ENCODE measurements at places on chromosomes 1 and 21. TPM values are rescaled to one million over a fixed set of nuclear protein-coding genes. Genes with fewer than 3 reads are reported as not detected.

GRCh38 chr1:169508432-169509338 is 22.9 kb upstream of the SLC19A2 start:
- no peaks in the 10 kb centered on the region for H3K4me1 ChIP-seq
- DNase-seq: no peak
- H3K27ac ChIP-seq: no peak overlapping the region
- H3K36me3 ChIP-seq: no peaks in the 10 kb centered on the region
- no peak overlapping the region for H3K4me3 ChIP-seq

DNA sequence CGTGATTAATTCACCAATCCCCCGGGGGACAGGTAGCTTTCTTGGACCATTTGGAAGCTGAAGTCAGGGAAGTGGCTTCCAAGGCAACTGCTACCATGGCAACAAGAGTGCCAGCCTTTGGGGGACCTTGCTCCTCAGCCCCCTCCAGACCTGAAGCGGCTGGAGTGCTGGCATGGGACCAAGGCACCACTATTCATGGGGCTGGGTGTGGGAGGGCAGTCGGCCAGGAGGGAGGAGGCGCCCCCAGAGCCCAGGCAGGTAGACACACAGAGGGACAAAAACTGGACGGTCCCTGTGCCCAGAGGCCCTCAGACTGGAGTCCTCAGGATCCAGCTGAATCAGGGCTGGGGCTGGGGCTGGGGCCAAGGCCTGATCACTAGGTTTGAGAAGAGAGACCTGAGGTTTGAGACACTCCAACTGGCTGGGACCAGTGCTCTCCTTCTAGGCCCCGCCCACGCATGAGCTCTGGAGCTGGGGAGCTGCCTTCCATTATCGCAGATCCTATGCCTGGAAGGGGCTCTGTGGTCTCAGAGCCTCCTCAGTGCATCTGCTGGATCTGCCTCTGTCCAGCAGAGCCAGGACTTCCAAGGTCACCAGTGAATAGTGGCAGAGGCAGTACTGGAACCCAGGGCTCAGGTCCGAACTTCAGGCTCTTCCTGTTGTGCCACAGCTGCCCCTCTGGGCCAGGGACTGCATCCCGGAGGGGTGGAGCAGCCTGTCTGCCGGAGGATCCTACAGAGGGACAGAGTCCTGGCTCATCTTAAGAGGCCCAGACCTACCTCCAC is 3.3 kb upstream of the KNCN start:
- no peaks in the 10 kb centered on the region for H3K4me1 ChIP-seq
- no peak overlapping the region for H3K4me3 ChIP-seq
- no peak overlapping the region for H3K27ac ChIP-seq
- H3K27me3 ChIP-seq: peaks cover 8% of the 10 kb centered on the region
- no peaks in the 10 kb centered on the region for H3K36me3 ChIP-seq
- no peak for DNase-seq

DNA sequence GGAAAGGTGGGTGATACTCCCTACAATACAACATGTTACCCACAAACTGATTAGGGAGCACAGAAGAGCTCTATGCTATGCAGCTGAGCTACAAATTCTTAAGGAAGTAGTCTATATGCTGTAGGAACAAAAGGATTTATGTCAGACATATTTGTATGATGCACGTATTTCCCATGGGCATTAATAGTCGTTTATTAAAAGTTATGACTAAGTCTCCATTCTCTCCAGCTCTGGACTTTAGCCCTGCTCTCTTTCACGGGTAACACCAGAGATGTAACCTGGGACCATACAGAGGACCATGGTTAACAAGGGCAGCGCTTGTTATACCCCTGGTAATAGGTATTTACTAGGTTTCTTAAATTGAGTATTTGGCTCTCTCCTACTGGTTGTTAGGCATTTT is 168.2 kb upstream of the C1orf105 start:
- no peak overlapping the region for H3K4me3 ChIP-seq
- no peak overlapping the region for H3K27ac ChIP-seq
- peaks cover 17% of the 10 kb centered on the region for H3K4me1 ChIP-seq
- H3K27me3 ChIP-seq: no peaks in the 10 kb centered on the region

- no peak overlapping the region for H3K4me3 ChIP-seq
- H3K36me3 ChIP-seq: no peaks in the 10 kb centered on the region
- no peak for DNase-seq
- no peak overlapping the region for H3K27ac ChIP-seq
- no peaks in the 10 kb centered on the region for H3K27me3 ChIP-seq
Measured at GRCh38 chr1:21284206-21285054, 5.8 kb downstream of the ECE1 start.

GRCh38 chr1:209704584-209704983 is at the start of gene HSD11B1:
TSS of gene HSD11B1 (plus strand) at chr1:209704846. CDS start at chr1:209704943, 97 bp downstream.
- peaks cover 15% of the 10 kb centered on the region for H3K27me3 ChIP-seq
- no peaks in the 10 kb centered on the region for H3K36me3 ChIP-seq
- no peak within 1 kb of the TSS for H3K27ac ChIP-seq
- DNase-seq: peak; percentile 6
- H3K4me1 ChIP-seq: no peaks in the 10 kb centered on the region

DNA sequence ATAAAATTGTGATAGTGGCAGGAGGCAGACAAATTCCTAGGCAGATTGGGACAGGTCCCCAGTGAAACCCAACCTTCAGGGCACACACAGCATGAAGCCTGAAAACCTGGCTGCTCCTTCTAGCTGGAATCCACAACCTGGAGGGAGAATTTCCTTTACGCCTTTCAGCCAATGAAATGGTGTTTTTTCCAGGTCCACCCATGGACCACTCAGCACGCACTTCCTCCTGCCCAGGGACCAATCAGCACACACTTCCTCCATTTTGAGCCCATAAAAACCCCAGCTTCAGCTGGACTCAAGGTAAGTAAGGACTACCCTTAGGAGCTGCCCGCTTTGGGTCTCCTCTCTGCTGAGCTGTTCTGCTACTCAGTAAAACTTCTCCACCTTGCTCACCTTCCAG is 120.1 kb downstream of the AKT3 start:
- H3K27me3 ChIP-seq: no peaks in the 10 kb centered on the region
- H3K4me3 ChIP-seq: no peak overlapping the region
- no peak for DNase-seq
- H3K27ac ChIP-seq: no peak overlapping the region
- H3K4me1 ChIP-seq: peaks cover 2% of the 10 kb centered on the region

DNA sequence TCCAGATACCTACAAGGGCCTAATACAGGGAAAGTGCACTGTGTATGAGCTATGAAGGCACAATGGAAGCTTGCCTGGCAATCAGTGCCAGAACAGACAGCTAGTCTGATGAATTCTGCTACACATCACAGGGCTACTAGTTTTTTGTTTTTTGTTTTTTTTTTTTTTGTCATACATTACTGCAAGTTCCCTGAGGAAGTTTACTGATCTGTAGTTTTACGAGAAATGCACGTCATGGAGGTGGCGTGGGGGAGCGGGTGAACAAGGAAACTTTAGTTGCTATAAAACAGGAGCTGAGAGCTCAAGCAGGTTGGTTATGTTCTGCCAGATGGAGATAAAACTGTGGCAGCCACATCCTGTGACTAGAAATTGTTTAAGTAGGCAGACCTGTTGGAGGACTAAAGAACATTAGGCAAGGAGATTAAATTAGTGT is 17.7 kb downstream of the PTPRC start:
- H3K4me3 ChIP-seq: no peak overlapping the region
- no peaks in the 10 kb centered on the region for H3K27me3 ChIP-seq
- peak overlapping the region; percentile 19 for H3K27ac ChIP-seq
- no peak for DNase-seq

DNA sequence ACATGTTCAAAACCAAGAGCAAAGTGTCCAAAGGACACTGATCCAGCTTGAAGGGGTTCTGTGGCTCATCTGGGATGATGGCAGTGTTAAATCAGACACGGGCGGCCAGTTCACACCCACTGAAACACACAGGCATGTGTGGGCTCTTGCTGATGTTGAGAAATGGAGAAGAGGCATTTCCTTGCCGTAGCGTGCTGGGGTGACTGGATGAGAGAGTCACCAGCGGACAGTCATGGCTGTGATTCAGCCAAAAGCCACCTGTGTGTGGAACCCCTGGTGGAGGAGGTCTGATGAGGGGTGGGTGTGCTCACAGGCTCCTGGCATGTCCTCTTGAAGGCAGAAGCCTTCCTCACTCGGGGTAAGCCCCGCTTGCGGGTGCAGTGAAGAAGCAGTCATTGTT is 7.2 kb downstream of the C1orf35 start:
- H3K36me3 ChIP-seq: peaks cover 19% of the 10 kb centered on the region
- no peak overlapping the region for H3K27ac ChIP-seq
- no peaks in the 10 kb centered on the region for H3K27me3 ChIP-seq
- DNase-seq: no peak
- no peak overlapping the region for H3K4me3 ChIP-seq

DNA sequence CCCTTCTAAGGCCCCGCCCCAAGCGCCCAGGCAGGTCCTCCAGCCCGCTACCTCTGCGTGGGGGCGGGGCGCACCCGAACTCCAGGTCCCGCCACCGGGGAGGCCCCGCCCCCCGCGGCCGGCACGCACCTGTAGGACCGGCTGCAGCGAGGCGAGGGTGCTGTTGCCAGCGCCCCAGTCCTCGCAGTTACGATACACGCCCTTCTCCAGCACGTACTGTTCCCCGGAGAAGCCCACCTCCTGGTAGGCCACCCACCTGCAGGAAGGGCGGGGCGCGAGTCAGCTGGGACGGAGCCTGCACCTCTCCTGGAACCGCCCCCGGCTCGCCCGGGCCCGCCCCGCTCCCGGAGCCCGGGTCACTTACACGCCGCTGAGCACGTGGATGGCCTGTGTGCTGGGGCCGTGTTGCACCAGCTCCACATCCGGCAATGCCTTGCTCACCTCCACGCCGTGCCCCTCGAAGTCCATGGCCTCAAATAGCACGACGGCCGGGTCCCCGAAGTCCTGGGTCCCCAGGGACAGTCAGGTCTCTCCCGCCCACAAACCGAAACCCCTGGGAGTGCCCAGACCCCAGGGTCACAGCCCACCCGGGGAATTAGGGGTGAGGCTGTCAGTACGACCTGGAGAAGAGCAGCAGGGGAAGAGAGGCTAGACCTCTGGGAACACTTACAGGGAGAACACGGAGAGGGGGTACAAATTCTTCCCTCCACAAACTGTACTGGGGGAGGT is 17.3 kb downstream of the CRYBG2 start:
- peaks cover 5% of the 10 kb centered on the region for H3K27me3 ChIP-seq
- no peak for DNase-seq
- H3K36me3 ChIP-seq: no peaks in the 10 kb centered on the region

- H3K27me3 ChIP-seq: no peaks in the 10 kb centered on the region
- no peaks in the 10 kb centered on the region for H3K36me3 ChIP-seq
- no peak overlapping the region for H3K4me3 ChIP-seq
- no peak overlapping the region for H3K27ac ChIP-seq
- no peak for DNase-seq
Measured at GRCh38 chr1:69230208-69230607, 337.5 kb upstream of the LRRC7 start.

GRCh38 chr21:37006486-37007291 is at the start of gene RIPPLY3:
TSS of gene RIPPLY3 (plus strand) at chr21:37006702. CDS start at chr21:37006773, 71 bp downstream.
- H3K27ac ChIP-seq: no peak within 1 kb of the TSS
- no peaks in the 10 kb centered on the region for H3K4me1 ChIP-seq
- no peaks in the 10 kb centered on the region for H3K36me3 ChIP-seq
- peak; percentile 19 for DNase-seq

DNA sequence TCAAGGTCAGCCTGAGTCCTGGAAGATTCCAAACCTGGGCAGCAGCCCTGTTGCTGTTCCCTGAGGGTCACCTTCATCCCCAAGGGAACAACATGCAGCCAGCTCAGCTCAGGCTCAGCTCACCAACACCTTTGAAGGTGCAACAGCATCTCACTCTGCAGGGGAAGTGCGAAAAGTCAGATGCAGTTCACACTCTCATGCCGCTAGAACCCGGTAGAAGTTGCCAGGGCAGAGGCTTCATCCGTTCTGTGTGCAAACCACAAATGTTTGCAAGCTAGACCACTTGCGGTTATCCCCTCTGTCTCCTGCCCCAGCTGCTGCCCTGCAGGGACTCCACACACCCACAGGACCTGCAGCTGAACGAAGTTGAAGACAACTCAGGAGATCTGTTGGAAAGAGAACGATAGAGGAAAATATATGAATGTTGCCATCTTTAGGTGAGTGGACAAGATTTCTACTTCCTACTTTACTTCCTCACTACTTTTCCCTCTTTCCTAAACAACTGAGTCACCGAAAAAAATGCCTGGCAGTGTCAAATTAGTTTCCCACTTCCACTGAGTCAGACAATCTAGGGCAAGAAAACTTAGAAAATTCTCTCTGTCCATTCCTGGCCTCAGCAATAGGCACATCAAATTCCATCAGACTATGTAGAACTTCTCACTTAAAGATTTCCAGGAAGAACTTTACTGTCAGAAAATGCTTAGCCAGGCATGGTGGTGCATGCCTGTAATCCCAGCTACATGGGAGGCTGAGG is 1.8 kb upstream of the FCRL6 start:
- no peak overlapping the region for H3K4me3 ChIP-seq
- peaks cover 15% of the 10 kb centered on the region for H3K27me3 ChIP-seq
- no peaks in the 10 kb centered on the region for H3K36me3 ChIP-seq
- no peak overlapping the region for H3K27ac ChIP-seq
- no peak for DNase-seq

- peaks cover 29% of the 10 kb centered on the region for H3K27me3 ChIP-seq
- H3K4me3 ChIP-seq: no peak overlapping the region
- no peaks in the 10 kb centered on the region for H3K36me3 ChIP-seq
- H3K4me1 ChIP-seq: no peaks in the 10 kb centered on the region
- no peak for DNase-seq
- H3K27ac ChIP-seq: no peak overlapping the region
Measured at GRCh38 chr1:110300412-110301085, 38.6 kb upstream of the RBM15 start.

DNA sequence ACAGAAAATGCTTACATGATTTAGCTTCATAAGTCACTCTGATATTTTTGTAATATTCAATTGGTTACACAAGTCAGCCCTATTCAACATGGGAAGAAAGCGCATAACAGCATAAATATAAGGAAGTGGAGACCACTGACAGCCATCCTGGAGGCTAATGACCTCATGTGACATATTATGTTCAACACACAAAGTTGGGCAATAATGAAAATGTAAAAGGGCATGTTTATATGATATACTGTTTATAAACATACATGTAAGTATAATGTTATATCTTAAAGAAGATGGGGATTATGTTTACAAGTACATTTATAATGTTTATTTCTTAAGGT is 30.2 kb downstream of the EVI5 start:
- no peak for DNase-seq
- no peaks in the 10 kb centered on the region for H3K36me3 ChIP-seq
- H3K4me1 ChIP-seq: peaks cover 27% of the 10 kb centered on the region
- no peak overlapping the region for H3K27ac ChIP-seq
- H3K4me3 ChIP-seq: no peak overlapping the region

GRCh38 chr1:44970317-44970716 is 16.1 kb downstream of the EIF2B3 start:
- H3K36me3 ChIP-seq: no peaks in the 10 kb centered on the region
- no peaks in the 10 kb centered on the region for H3K27me3 ChIP-seq
- DNase-seq: peak; percentile 83
- peaks cover 20% of the 10 kb centered on the region for H3K4me1 ChIP-seq
- peak overlapping the region; percentile 32 for H3K27ac ChIP-seq

GRCh38 chr1:40183055-40183710 is 22.0 kb downstream of the RLF start:
- peak; percentile 27 for DNase-seq
- no peaks in the 10 kb centered on the region for H3K36me3 ChIP-seq
- no peak overlapping the region for H3K27ac ChIP-seq
- H3K4me3 ChIP-seq: no peak overlapping the region
- H3K27me3 ChIP-seq: no peaks in the 10 kb centered on the region

The TTC22 gene
- not detected for total RNA-seq

The LINGO4 gene
- not detected for total RNA-seq

The PADI2 gene
- 0.48 TPM for total RNA-seq

The KIRREL1 gene
- 231 TPM for total RNA-seq

The BRINP3 gene
- not detected for total RNA-seq

The TAL1 gene
- 0.17 TPM for total RNA-seq

The LCE3E gene
- not detected for total RNA-seq

The SLC5A9 gene
- not detected for total RNA-seq

The HSF2BP gene
- 3.2 TPM for total RNA-seq

The ETNK2 gene
- 9.7 TPM for total RNA-seq

The ZBTB8B gene
- 0.12 TPM for total RNA-seq

The FAM72B gene
- 2.9 TPM for total RNA-seq

The GPR157 gene
- total RNA-seq: 5.4 TPM

The TSACC gene
- 1.2 TPM for total RNA-seq

The TEDDM1 gene
- total RNA-seq: not detected

All from astrocyte (in vitro differentiated cells and primary cell).